ENCODE measurements at places on chromosomes 5 and 9.

- no peak for DNase-seq
Measured at GRCh38 chr5:160171666-160172065, 52.4 kb upstream of the PWWP2A start.

GRCh38 chr5:17223367-17224185 is 6.1 kb downstream of the BASP1 start:
- DNase-seq = no peak

DNA sequence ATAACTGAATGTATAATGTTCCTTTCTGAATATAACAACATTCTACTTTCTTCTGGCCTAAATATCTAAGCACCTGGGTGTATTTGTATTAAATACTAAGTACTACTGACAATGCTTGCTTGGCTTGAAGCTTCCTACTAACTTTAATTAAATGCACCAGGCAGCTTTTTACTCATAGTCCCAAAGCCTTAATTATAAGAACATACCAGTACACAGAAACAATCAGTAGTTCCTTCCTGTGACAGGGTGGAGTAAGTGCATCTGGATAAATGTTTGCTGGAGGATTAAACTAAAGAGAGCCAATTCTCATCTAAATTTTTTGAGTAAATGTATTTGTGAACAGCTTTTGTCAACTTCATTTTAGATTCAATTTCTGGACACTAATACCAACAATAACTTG is 558.6 kb upstream of the SEMA6A start:
- DNase-seq = no peak

DNA sequence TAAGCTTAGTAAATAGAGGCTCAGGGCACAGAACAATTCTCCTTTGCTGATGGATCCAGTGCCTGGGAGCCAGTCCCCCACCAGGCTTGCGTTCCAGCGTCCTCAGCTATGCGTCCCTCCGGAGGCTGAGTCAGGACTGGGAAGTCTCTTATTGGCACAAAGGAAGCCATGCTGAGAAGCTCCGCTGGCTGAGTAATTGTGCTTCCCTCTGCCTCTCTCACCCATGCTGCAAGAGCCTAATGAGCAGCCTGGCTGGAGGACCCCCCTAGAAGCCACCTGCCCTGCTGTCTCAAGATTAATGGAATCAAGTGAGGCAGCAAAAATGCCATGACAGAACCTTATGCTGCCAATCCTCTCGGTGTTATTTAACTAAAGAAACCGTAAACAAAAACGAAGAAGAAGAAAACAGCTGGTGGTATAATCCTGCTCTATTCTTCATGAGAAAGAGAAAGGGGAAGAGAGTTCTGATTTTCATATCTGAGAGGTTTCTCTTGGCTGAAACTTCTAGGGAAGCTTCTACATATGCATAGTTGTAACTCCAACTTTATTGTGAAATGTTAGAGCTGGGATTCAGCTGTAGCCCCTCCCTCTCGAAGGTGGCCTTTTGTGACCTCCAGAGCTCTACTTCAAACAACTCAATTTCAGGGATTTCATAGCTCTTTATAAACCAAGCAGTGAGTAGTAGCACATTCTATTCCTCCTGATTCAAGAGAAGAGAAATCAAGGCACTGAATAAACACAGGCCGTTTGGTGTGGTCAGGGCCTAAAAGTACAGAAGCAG is 185.4 kb upstream of the SEMA6A start:
- no peak for DNase-seq

DNA sequence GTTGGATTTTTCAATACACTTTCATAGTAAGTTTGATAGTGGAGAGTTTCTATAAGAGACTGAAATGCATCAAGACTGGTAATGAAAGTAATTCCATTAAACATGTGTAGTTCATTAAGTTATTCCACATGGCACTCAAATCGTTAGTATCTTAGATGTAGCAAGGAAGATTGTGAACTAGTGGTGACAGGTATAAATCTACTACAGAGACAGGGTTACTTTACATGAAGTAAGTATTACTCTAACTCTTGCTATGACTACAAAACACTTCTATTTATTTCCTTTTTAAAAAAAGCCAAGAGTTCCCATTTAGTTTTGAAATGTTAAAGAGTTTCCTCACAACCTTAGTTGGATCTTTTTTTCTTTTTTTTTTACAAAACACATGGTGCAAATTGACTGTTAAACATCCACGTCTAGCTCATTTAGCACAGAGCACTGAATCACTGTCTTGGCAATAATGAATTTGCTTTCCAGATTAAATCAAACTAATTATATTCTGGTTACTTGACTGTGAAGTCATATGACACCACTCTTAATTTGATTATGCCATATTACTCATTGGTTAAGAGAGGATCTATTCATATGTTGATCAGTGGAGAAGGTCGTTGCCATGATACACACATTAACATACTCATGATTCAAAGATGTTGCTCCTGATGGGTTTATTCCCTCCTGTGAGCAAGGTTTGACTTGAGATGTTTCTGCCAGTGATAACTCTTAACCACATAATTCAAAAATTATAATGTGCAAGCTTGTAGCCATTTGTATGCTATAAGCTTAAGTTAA is 644.8 kb downstream of the EFNA5 start:
- no peak for DNase-seq

DNA sequence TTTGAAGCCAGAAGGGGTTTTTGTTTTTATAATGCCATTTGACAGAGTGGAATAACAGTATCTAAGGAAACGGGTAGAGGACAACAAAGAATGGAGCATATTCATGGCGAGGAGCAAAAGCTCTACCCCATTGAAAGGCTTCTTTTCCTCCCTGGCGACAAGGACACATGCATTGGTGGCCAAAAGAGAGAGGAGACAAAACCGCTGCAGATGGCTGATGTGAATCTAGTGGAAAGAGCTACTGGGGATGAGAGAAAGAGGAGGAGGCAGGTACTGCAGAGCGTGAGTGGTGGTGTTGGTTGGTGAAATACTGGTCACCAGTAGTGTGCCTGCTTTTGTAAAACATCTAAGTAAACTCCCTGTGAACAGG is 491 bp downstream of the APC start:
- DNase-seq = peak; percentile 18

- no peak for DNase-seq
Measured at GRCh38 chr5:36017004-36017403, 25.8 kb upstream of the UGT3A1 start.

- no peak for DNase-seq
Measured at GRCh38 chr5:124678922-124679519, 67.4 kb downstream of the ZNF608 start.

DNA sequence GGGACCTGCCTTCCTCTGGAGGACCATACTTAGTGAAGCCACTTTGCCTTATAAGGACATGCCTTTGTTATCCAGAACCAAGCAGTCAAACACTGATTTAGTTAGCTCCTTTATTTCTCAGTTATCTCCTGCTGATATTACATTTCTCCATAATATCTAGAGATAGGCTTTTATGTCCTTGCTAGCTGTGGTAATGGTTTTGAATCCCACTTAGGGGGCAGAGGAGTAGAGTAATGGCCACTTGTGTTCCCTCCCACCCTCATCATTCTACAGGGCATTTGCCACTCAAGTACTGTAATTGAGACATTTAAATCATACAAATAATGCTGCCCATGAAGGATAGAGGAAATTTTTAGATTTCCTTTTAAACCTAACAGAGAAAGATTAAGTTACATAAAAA is 80.9 kb downstream of the DOCK8 start:
- DNase-seq = no peak

DNA sequence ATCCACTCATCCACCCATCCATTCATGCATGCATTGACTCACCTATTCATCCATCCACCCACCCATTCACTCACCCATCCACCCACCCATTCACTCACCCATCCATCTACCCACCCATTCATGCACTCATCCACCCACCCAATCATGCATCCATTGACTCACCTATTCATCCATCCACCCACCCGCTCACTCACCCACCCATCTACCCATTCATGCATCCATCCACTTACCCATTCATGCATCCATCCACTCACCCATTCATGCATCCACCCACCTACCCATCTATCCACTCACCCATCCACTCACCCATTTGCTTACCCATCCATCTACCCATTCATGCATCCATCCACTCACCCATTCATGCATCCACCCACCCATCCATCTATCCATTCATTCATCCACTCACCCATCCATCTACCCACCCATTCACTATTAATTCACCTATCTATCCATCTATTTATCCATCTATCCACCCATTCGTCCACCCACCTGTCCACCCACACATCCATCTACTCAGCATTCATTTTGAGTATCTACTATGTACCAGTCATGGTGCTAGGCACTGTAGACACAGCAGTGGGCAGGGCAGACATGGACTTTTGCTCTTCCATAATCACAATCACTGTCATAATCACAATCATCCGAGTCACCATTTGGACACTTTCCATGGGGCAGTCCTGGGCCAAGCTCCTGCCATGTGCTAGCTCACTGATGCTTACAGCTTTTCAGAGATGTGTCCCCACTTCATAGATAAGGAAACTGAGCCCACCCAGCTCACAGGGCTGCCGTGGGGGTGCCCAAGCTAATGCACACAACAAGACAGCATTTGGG is 34.4 kb downstream of the HMCN2 start:
- DNase-seq = peak; percentile 18

DNA sequence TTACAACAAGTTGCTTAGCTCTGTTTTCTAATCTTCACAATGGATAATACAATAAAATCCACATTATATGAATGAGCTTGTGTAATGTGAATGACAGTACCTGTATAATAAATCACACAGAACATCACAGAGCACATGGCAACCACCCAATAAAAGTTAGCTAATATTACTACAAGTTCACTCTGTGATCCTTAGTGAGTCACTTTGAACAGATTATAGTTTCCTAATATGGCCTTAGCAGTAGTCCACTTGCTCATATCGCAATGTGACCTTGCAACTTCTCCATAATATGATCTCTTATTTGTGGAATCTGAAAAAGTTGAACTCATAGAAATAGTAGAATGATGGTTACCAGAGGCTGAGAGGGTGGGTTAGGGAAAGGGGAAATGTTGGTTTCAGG is 361.3 kb downstream of the PTPRD start:
- DNase-seq = no peak

- DNase-seq = no peak
Measured at GRCh38 chr9:21510806-21511205, 28.7 kb upstream of the IFNE start.

- no peak for DNase-seq
Measured at GRCh38 chr9:107358986-107359385, 75.9 kb downstream of the RAD23B start.

GRCh38 chr9:133506653-133507038 is 18.1 kb downstream of the MYMK start:
- peak; percentile 55 for DNase-seq

DNA sequence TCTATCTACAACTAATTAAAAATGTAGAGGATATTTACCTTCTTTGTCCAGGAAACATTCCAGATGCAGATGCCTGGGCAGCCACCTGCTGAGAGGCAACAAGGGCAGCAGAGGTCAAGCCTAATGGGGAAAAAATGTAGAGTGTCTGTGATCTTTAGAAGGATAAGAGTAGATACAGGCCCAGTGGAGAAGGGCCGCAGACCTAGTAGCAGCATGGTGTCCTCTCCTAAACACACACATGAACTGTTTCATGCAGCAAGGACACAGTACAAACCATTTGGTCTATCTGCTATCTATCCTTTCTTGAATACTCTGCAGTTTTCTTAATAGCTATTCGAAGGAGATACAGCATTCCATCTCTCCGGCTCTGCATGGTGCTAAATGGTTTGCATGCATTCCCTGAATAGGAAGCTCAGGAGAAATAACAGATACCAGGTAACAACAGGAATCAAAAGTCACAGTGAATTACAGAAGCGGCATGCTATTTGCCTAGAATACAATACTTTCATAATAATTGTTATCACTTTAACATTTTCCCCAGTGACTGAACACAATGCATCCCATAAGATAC is 107.3 kb downstream of the ZNF608 start:
- DNase-seq = no peak

- peak; percentile 69 for DNase-seq
Measured at GRCh38 chr9:126705767-126706697, 92.3 kb downstream of the LMX1B start.

DNA sequence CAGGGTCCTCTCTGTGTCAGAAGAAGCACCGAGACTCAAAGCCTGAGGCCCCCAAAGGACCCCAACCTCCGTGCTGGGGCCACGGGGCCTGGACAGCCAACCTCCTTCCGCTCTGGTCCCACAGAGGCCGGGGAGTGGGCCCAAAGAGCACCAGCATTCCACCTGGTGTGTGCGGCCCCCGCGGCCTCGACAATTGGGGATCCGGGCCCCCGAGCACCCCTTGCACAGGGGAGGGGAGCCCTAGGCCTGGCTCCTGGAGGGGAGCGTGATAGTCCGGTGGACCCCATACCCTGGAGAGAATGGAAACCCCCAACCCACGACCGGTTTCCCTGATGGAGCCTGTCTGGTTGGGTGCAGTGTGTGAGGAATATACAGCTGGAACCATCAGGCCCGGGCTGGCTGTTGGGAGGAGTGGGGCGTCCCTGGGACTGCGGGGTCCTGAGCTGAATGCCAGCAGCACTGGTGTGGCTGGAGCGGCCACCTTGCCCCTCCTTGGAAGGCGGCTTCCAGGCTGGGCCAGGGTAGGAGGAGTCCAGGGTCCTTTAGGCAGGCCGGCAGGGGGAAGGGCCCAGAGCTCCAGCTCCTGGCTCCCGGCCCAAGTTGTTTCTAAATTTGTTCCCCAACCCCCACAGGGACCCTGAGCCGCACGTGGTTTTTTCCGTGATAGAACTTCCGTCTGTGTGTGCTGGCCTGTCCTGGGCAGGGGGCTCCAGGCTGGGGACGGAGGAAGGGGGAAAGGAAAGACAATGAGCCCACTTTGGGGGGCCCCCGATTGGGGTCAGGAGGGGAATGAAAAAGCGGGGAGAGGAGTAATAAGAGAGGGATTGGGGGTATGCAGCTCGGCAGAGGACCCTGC is 825 bp upstream of the TOR4A start:
- DNase-seq = peak; percentile 87

DNA sequence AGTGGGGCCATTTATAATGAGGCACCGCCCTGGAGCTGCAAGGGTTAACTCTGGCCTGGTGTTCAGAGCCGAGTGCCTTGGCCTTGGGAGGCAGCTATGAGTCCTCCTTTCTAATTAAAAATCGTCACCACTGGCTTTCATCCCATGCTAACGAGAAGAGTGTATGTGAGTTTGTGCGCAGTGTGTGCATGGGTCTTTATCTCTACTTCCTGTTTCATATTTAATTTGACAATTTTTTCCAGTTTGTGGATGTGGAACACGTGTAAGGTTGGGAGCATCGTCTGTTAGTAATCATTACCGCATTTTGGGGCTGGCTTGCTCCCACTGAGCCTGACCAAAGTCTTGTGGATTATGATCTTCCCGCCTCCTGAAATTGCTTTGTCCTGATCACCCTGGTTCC is 76.4 kb downstream of the NDFIP1 start:
- peak; percentile 46 for DNase-seq

DNA sequence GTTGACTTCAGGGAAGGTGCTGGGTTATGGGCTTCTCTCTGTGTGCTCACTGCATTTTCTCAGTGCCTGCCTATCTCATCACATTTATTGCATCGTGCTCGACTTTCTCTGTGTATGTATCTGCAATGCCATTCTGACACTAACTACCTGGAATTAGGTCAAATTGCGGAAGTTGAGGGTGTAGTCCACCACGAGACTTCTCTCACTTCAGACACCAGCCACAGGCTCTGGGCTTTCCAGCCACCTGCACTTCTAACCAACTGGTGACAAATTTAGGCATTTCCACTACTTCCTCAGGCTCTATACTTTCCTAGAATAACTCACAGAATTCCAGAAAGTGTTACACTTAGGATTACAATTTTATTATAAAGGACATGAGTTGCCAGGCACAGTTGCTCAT is 188.6 kb upstream of the ZNF608 start:
- no peak for DNase-seq

GRCh38 chr9:115241641-115242040 is 123.7 kb upstream of the TNC start:
- DNase-seq = no peak

Data from foreskin fibroblast (primary cell).